PC-9 (cell line): ENCODE measurements at places on chromosomes 2 and 18. TPM values are rescaled to one million over a fixed set of nuclear protein-coding genes. Genes with fewer than 3 reads are reported as not detected.

The TMEM247 gene
- total RNA-seq: not detected in 2 replicates

The FOXD4L1 gene
- 0.28 and 0.43 TPM in 2 replicates for total RNA-seq

The CLEC4F gene
- total RNA-seq: not detected in 2 replicates

The KCNK3 gene
- 0.08 TPM in 1 of 2 replicates, not detected in the other for total RNA-seq

The C2orf66 gene
- total RNA-seq: 0.22 TPM in 1 of 2 replicates, not detected in the other

The VIL1 gene
- not detected in 2 replicates for total RNA-seq

The GULP1 gene
- total RNA-seq: 31.5 and 38.0 TPM in 2 replicates

The CCDC178 gene
- not detected in 2 replicates for total RNA-seq

The SPHKAP gene
- total RNA-seq: not detected in 2 replicates

The SERPINB7 gene
- 3.0 and 4.2 TPM in 2 replicates for total RNA-seq
